ENCODE measurements at places on chromosomes 5 and 9.

DNA sequence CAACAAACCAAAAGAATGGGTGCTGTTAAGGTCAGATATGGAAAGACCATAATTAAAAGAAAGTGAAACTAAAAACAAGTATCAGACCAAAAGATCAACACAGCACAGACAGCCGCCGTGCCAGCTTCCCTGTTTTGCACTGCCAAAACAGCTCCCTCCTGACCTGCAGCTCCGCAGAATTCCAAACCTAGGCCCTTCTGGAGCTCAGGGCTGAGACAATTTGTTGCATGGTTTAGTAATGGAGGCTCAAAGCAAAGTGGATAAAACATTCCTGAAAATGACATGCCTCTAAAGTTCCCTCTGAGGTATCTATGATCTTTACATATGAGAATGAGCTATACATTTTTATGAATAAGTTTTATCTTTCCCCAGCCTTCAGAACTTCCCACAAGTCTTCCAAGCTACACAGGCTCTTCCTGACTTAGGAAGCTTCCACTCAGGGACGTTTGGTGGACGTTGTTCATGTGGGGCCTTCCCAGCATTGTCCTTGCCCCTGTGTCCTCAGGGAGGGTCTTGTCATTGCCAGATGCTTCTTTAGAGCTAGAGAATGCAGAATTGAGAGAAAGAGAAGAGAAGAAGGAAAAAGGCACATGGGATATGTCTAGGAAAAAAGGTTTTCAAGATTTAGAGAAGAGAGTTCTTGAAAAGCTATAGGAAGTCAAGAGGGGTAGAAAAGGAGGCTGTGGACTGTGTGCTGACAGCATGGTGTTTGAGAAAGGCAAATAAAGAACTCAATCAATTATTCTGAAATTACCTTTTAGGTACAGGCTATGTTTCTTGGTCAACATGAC is 28.4 kb upstream of the SSBP2 start:
- no peak for DNase-seq

DNA sequence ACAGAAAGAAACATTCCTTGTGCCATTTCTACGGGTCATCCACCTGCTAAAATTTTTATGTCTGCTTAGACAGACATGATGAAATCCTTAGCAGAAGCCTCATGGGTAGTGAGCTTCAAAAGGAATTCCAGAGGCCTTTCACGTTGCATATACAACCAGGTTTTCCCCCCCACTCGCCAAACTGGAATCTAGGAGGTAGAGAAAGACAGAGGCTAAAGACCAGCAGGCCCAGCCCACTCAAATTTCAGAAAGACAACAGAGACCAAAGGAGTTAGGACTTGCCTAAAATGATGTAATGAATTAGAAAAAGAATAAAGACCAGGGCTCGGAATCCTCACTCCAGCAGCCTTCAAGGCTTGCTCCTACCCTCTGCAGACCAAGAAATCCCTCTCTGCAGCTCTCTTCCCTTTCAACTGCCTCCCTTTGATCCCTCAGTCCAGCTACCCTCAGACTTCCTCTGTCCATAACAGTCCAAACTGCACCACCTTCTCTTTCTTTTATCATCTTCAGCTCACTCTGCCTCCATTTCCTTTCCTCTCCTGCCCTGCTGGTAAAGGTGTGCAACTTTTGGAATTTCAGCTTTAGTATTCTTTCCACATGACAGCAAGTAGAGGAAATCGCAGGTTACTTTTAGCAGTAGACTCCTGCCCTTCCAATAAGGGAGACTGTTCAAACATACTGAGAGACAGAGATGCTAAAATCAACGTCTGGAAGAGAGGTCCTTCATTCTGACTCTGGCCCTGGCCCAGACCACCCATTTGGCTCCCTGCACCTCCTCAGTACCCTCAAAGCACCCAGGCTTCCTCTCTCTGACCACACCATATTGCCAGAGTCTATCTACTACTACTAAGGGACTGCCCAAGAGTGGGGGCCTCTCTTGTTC is 8.9 kb downstream of the B4GALT1 start:
- DNase-seq, result no peak

DNA sequence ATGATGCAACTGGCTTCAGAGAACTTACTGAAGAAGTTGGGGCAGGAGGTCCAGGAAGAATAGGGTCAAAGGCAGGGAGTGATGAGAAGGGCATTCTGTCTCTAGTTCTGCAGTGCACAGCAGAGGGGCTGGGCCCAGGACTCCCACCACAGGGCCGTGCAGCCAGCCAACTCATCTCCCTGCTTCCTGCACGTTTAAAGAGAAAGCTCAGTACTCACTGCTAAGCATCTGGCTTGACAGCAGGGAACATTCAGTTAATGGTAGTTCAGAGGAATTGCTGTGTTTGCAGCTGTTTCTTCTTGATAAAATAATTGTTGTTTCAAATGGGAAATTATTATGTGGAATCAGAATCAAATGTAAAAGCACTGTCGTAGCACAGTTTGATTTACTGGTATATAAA is 25.6 kb upstream of the SCAMP1 start:
- DNase-seq, result no peak

GRCh38 chr5:68644971-68645370 is 429.4 kb downstream of the PIK3R1 start:
- no peak for DNase-seq

DNA sequence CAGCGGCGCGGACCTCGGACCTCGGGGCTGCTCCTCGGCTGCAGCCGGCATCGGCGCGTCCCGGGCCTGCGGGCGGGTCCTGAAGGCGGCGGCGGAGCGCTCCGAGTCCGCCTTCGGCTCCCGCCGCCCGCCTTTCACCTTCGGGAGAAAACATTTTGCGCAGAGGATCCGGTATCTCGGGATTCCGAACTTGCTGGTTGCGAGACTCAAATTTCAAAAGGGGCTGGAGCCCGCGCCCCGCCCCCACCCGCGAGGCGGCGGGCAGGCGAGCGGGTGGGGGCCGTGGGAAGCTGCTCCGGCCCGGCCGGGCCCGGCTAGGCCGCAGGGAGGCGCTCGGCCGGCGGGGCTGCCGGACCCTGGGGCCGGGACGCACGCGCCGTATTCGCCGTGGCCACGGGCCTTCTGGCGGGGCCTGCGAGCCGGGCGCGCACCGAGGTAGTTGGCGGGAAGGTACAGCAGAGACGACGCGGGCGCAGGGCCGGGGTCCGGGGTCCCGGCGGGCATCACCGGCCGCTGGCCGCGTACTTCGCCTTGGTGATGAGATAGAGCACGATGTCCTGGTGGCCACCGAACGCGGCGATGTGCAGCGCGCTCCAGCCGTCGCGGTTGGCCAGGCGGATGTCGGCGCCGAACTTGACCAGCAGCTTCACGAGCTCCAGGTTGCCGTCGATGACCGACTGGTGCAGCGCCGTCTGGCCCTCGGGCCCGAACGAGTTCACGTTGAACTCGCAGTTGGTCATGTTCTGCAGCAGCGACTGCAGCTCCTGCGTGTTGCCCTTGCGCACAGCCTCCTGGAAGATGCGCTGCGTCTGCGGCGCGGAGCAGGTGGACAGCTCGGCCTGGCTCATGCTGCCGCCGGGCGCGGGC is 757 bp downstream of the NRARP start:
- DNase-seq, result no peak

DNA sequence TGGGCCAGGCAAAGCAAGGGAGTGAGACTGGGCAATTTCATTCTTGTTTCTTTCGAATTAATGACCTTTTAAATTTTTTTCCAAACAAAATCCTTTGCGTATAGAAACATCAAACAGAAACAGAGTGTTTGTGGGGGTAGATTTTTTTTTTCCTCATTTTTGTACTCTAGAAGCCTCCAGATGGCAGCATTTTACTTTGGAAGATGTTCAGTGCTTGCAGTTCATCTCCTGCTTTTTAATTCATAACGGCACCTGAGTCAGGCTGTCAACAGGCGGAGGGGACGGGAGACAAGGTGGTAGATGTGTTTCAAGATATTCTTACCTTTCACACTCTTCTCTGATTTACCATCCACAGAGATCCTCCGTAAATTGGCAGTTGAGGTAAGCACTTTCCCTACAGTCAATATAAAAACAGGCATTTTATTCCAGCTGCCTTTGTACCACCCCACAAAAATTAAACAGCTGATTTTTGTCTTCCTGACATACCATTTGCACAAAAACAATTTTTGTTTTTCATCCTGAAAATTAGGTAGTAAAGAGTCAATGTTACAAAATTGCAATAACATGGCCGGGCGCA is 99.5 kb upstream of the FBXL17 start:
- no peak for DNase-seq

DNA sequence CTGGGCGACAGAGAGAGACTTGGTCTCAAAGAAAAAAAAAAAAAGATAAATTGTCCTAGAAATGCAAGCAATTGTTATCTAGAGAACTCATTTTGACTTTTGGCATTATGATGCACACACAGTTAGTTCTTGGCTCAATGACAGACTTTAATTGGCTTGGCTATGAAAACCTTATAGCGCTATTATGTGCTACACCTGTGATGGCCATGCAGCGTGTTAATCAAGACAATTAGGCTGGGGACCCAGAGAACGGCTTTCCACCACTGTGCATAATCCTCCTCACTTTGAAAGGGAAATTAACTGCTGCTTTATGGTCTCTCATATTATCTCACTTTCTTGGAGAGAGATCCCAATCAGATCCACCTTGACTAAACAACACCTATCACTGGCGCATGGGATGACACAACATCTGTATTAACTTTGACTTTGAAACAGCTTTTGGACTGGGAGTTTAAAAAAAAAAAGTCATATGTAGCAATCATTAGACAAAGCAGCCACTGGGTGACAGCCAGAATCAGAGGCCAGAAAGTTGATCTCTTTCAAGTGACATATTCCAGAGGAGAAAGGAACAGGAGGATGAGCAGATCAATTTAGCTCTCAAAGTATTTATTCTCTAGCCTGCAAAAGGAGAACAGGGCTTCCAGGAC is 132.5 kb downstream of the PPP2R2B start:
- no peak for DNase-seq

DNA sequence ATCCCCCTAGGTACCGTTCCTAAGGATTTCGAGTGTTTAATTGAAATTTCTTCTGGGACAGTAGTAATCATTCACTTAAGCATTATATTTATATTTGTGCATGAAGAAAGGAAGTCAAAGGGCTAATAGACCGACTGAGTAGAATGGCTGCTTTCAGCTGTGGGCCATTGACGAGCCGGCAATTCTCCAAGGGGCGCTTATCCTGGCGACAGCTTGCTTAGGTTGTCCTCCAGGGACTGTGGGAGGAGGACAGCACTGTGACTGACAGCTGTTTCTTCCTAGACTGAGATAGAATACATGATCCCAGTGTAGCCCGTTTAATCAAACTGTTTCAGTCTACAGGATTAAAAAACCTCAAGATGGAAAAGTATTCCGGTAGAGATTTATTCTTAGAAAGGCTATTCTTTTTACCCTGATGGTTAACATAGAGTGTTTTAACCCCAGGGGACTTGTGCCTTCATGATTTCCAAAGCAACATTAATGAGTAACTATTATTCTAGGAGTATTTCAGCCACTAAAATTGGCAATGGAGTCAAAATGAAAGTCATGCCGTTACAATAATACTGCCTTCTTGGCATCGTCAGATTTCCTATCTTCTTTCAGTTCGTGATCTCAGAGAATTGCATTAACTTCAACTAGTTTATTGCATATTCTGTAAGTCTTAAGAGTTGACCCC is 943.1 kb upstream of the WWC1 start:
- no peak for DNase-seq

DNA sequence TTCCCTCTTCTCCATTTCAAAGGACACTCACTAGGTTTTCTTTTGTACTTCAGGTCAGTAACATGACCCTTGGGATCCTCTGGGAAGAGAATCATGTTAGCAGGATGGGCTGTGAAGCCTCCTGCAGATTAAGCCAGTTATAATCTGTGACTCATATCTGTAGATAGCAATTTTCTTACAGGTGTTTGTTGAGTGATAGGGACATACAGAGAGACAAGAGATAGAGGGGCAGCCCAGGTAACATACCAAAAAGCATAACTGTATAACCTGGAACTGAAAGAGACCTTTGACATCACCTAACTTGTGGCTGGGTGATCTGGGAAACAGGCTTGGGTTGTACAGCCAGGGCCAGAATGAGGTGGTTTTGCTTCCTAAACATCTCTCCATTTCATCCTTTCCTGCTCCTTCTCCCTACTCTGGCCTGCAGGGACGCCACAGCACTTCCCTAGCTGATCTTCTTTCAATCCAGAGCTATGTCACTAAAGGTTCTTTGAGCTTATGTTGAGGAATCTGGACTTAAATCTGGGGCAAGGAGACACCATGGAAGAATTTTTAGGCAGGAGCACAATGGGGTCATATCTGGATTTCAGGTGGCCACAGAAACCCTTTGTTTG is 21.0 kb upstream of the PPARGC1B start:
- DNase-seq, result no peak

- no peak for DNase-seq
These were observed 181.5 kb upstream of the RAI14 start for GRCh38 chr5:34474573-34475021.

DNA sequence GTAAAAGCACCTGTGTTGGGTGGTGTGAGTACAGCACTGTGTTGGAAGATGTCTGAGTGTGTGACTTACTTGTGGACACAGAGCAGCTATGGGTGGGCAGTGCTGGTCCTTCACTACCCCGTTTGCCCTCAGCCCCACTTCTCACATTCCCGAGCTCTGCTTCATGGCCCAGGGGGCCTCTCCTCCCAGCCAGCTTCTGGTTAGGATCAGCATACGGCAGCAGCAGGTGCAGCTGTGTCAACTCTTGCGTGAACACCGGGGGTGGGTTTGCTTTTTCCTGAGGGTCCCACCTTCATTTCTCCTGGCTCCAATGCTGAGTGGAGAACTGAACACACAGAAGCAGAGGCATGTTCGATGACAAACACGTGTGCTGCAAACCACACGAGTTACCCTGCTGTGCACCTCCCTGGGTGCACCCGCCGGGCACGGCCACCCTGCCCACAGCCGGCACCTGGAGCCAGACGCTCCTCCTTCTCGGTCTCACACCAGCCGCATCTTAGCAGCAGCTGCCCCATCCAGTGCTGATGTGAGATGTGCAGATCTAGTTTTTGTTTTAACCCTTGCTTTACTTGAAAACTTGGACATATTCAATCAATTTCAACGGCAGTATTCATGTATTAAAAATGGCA is 14.9 kb upstream of the SLC6A3 start:
- no peak for DNase-seq

DNA sequence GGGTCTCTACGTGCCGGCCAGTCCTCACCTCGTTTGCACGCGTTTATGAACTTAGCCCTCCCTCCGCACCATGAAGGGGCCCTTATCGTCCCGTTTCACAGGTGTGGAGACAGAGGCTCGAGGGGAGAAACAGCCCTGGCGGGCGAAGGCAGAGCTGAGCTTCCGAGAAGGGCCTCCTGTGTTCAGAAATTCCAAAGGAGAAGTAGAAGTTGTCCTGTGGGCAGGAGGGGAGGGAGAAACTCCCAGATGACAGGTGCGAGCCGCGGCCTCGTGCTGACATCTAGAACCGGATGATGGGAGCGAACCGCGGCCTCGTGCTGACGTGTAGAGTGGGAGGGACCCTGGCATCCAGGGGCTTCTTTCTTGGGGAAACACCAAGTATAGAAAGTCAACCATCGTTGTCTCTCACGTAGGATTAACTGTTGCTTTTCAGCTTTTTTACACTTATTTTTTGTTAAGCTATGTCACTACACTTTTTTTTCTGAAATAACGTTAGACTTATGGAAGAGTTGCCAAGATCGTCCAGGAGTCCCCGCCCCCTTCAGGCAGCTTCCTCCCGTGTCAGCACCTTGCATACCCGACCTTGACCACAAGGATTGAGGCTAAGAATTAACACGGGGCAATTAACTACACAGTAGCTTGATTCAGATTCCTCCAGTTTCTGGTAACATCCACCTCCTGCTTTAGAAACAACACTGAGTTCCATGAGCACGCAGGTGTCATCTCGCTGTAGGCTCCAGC is 42.8 kb upstream of the NKD2 start:
- no peak for DNase-seq

Measured in smooth muscle cell of the brain vasculature (primary cell).